RWPE1 (cell line): ENCODE measurements at places on chromosomes 12 and 14.

DNA sequence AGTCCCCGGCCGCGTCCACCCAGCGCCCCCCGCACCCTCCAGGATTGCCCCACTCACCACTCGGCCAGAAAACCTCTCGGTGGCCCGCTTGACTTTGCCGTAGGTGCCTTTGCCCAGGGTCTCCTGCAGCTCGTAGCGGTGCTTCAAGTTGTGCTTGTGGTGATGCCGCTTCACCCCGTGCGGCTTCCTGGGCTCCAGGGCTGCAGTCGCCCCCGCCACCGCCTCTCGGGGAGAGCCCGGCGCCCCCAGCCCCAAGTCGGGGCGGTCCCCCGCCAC, 459 bp downstream of the NUAK1 start:
- DNase-seq, result no peak

GRCh38 chr12:32536000-32536345, 136.6 kb downstream of the FGD4 start:
- DNase-seq, result no peak

DNA sequence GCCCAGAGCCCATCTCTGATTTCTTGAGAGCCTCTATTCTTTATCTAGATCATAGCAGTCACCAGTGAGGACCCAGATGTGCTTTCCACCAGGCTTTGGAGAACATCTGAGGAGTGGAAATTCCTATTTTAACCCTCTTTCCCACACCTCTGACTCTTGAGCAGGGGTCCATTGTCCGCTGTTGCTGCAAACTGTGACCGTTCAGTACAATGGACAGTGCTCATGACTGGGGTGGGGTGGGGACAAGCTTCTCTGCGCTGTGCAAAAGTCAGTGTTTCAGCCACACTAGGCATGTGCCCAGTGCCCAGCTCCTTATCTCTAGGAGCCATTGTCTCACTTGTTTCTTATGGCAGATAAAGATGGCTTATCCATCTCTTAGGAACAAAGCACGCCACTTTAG, 16.9 kb upstream of the KRT7 start:
- no peak for DNase-seq

- no peak for DNase-seq
Observed at GRCh38 chr14:35332517-35333263, 40.5 kb downstream of the PSMA6 start.

DNA sequence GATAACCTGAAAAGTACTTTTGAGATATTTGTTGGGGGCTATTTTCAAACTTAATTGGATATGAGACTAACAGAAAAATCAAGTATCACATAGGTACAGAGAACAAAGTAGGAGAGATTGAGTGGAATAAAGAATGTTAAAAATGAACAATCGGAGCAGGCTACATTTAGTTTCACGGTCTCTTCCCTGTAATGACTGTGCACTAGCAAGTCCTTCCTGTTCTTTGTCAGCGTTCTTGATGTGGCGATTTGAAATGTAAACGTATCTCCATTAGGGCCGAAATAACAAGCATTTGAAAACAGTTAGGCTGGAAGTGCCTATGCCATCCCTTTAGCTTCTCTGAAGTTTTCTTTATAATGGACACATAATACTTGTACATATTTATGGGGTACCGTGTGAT, 31.0 kb downstream of the SLC25A29 start:
- DNase-seq, result no peak

- DNase-seq, result no peak
Observed at GRCh38 chr12:27463511-27464219, 17.1 kb downstream of the SMCO2 start.

DNA sequence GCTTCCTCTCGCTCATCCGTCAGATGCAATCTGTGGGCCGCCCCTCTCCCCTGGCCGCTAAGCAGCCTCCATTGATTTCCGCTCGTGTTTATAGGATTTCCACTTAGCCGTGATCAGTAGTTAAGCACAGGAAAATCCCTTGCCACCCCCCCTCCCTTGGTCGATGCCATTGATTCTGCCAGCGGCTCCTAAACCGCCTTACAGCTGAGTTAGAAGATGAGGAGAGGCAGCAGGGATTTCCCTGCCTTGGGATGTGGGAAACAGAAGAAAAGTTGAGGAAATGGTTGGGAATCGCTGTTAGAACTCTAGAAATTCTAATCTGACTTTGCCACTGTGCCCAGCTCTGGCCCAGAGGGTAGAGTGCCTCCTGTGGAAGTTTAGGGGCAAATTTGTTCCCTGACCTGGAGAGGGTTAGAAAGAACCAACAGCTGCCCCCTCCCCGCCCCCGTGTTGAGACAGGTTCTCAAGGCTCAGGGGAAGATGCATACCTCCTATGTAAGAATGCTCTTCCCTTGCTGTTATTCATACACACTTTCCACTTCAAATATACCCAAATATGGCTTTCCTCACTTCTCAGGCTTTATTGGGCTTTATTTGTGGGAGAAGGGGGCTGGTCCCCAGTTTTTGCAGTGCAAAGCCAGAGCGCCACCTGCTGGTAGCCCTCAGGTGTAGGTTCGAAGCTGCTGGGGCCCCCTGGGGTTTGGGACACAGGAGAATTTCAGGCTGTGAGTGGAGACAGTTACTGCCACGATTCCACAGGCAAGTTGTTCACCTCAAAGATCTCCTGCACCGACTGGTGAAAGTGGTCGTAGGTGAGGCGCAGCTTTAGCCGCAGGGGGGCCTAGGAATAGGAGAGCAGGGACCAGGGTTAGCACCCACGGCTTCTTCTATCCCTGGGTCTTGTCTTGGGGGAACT, 3.2 kb downstream of the THTPA start:
- DNase-seq, result peak; percentile 60

DNA sequence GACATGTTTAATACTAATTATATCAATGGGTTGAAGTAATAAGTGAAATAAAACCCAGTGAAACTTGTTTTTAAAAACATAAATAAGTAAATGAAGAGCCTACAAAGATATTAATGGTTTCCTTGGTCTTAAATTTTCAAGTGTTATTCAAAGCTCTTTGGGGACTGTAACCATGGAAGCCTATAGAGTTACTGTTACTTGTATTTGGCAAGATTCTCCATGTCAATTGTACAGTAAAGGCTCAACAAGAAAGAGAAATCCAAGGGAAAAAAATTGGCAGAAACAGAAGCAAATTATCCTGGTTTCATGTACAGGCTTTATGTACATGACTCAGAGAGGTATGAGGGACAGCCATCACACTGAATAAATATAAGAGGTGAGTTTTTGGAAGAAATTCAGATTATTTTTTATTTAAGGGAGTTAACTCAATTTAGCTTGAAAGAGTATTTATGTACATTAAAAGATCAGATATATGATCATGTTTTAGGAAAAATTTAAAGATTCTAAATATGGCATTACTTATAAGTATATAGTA, 151.1 kb upstream of the HMGA2 start:
- no peak for DNase-seq

DNA sequence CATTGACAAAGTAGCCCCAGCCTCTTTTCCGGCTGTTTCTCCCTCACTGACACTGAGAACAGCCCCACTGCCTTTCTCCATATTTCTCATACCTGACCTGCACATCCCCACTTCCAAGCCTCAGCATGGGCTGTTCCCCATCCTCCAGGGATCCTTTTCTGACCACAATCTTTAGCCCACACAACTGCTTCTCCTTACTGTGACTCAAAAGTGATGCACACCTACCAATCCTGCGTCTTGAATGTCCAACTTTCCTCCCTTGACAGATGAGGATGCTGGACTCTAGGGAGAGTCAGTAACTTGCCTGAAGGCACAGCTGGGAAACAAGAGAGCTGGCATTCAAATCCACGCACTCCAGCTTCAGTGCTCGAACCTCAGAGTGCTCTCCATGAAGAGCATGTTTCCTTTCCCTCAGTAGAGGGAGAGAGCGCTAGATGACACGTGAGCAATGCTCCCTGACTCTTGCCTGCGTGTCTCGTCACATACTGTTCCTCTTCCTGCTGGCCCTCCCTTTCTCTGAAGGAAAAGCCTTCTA, 75.6 kb downstream of the NTF3 start:
- no peak for DNase-seq

GRCh38 chr12:123580772-123581171, 3.6 kb upstream of the TMED2 start:
- DNase-seq, result no peak

GRCh38 chr12:22051114-22051698, 5.2 kb downstream of the CMAS start:
- no peak for DNase-seq

- peak; percentile 70 for DNase-seq
Observed at GRCh38 chr14:50943943-50944646, at the start of gene PYGL. TSS of gene PYGL (minus strand) at chr14:50944483. CDS start at chr14:50944403, 80 bp downstream.

- no peak for DNase-seq
Observed at GRCh38 chr14:69605738-69606137, 5.7 kb upstream of the SUSD6 start.

- DNase-seq, result peak; percentile 81
Observed at GRCh38 chr12:65765436-65765813, 58.9 kb upstream of the HMGA2 start.

DNA sequence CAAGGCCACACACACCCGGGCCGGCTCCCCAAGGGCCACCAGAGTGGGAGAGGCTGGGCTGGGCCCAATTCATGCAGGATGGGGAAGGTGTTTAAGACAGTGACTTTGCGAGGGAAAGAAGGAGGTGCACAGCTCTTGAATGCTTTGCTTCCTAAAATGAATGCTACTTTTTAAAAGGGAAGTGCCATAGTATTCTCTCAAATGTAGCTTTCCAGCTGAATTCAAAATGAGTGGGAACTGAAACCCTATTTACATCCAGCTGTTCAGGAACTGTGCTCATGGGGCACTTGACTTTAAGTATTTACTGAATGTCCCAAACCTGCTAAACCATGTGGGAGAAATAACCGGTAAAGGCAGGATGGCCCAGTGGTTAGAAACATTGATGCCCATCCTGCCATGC, 7.6 kb downstream of the ITPK1 start:
- DNase-seq, result no peak

- no peak for DNase-seq
Observed at GRCh38 chr12:51001799-51002198, 24.4 kb downstream of the SLC11A2 start.

DNA sequence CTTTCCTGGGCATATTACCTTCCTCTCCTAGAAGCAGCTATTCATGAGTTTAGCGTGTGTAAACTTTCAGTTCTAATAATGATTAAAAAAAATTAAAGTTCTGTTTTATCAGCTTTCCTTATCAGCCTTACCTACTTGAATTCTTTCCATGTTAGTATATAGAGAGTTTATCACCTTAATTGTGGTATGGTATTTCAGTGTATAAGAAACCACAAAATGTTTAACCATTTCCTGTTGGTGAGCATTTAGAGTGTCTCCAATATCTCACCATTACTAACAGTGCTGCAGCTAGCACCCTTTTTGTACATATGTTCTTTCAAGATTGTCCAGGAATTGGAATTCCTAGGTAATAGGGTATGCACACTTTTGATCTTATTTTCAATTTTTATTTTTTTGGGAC, 89.5 kb downstream of the FBXO33 start:
- DNase-seq, result no peak

GRCh38 chr12:132620899-132621656, 2.5 kb downstream of the P2RX2 start:
- no peak for DNase-seq

DNA sequence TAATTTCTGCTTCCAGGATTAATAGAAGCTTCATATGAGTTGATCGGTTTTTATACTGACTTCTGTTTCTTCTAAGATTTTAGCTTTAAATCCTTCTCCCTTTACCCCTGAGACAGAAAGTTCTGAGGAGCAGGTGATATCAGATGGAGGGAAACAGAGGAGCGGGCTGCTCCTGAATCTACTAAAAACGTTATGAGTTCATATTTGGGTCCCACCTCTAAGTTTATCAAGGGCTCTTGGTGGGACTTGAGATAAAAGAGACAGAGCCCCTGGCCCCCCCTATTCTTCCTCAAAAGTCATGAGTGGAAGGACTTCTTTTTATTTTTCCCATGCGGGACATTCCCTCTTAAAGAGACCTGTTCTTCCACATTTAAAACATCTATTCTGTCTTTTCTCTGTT, 23.8 kb downstream of the CLEC2A start:
- DNase-seq, result no peak

- DNase-seq, result no peak
Observed at GRCh38 chr12:135138-135537, 68.6 kb downstream of the IQSEC3 start.

GRCh38 chr12:38898001-38898684, 7.2 kb downstream of the CPNE8 start:
- DNase-seq, result no peak

DNA sequence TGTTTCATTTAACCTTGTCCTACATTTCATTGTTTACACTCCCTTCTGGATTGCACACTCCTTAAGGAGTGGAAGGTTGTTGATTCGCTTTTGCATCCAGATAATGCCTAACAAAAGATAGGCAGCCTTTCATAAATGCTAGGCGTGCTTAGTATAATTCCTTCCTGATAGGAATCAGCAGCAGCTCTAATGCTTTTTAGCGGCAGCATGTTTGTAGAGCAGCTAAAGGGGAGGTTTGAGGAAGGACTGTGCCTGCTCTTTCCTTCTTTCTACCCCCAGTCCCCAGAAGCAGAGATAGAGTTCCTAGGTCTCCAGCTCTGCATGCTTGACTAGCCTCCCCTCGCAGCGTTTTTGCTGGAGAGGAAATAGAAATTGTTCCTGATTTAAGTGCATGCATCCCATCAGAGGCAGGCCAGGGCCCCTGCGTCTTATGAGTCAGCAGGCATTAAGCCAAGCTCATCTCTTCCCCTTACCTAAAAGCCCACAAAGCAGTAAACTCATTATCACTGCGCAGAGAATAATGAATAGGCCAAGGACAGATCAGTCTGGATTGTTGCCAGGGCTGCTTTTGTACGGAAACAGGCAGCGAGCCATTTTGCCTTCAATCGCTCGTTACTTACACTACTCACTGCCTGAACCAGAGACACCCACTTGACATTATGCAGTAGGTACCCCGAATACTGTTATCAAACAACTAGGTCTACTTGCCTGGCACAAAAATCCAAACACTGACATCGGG, 14.0 kb upstream of the TBPL2 start:
- DNase-seq, result peak; percentile 73

DNA sequence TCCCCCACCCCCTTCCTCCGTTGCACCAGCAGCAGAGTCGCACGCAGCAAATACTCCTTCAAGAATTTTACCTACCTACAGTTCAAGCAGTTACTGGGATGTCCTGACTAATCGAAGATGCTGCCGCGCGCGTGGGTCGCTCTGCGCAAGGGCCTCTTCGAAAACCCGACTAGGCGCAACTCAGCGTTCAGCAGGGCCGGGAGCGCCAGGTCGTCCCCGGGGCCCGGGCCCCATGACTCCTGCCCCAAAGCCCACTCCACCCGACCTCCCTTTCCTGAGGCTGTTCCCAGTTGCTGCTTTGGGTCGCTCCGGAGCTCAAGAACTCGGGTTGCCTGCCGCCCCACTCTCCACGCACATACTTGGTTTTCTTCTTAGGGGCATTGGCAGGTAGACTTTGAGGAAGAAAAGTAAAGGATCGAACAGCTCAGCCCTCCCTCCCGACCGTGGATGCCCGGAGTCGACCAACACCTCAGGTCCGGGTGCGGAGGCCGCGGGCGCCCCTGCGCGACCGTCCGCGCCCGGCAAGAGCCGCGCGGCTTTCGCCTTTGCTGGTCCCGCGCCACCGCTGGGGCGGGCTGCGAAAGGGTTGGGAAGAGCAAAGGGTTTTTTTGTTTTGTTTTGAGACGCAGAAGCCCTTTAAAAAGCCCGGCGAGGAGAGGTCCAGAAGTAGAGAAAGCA, 1.9 kb downstream of the BMP4 start:
- no peak for DNase-seq

GRCh38 chr14:85444635-85445034, 85.3 kb upstream of the FLRT2 start:
- DNase-seq, result no peak
